Osteocyte (in vitro differentiated cells): ENCODE measurements at places on chromosomes 13 and 19. TPM values are rescaled to one million over a fixed set of nuclear protein-coding genes. Genes with fewer than 3 reads are reported as not detected.

The NCAN gene
- total RNA-seq: not detected in 2 replicates

The RASIP1 gene
- 0.43 and 0.57 TPM in 2 replicates for total RNA-seq

The MAU2 gene
- 75.7 and 82.3 TPM in 2 replicates for total RNA-seq

- H3K27me3 ChIP-seq: no peaks in the 10 kb centered on the region
- H3K36me3 ChIP-seq: no peaks in the 10 kb centered on the region
- DNase-seq: no peak
- no peaks in the 10 kb centered on the region for H3K4me1 ChIP-seq
- no peak overlapping the region for H3K4me3 ChIP-seq
- H3K27ac ChIP-seq: no peak overlapping the region
Observed at GRCh38 chr13:48808683-48809082, 155.0 kb downstream of the CYSLTR2 start.

- H3K27ac ChIP-seq: no peak overlapping the region
- no peak overlapping the region for H3K4me3 ChIP-seq
- no peaks in the 10 kb centered on the region for H3K4me1 ChIP-seq
- peaks cover 22% of the 10 kb centered on the region for H3K27me3 ChIP-seq
Observed at GRCh38 chr13:61944329-61944929, 528.8 kb upstream of the PCDH20 start.

GRCh38 chr13:95059306-95059705 is 241.9 kb downstream of the ABCC4 start:
- no peaks in the 10 kb centered on the region for H3K27me3 ChIP-seq
- H3K27ac ChIP-seq: no peak overlapping the region
- DNase-seq: no peak
- no peaks in the 10 kb centered on the region for H3K4me1 ChIP-seq
- no peaks in the 10 kb centered on the region for H3K36me3 ChIP-seq

DNA sequence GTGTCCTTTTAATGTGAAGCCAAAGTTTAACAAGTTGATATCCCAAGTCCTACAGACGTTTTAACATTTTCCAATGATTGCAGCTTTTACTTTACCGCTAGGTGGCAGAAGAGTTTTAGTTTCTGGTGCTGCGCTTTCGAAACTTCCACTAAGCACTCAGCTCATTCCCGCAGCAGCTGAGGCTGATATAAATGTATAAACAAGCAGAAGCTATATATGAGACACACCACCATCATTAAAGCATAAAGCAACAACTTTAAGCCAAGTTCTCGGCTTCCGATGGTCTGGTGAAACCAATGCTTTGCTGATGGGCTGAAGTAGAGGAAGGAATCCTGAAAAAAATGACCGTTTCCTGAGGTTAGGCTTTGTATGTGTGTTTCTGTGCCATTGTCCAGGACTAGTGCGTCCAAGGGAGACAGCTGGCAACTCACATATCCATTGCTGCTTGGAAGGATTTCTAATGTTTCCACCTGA is 753.9 kb downstream of the OLFM4 start:
- H3K27ac ChIP-seq: no peak overlapping the region
- H3K27me3 ChIP-seq: peaks cover 5% of the 10 kb centered on the region
- H3K4me3 ChIP-seq: peak overlapping the region; percentile 26
- no peak for DNase-seq
- no peaks in the 10 kb centered on the region for H3K36me3 ChIP-seq
- H3K4me1 ChIP-seq: peaks cover 2% of the 10 kb centered on the region

- H3K27me3 ChIP-seq: no peaks in the 10 kb centered on the region
- H3K4me3 ChIP-seq: no peak overlapping the region
- no peak for DNase-seq
Observed at GRCh38 chr13:34216256-34216655, 398.3 kb downstream of the RFC3 start.

DNA sequence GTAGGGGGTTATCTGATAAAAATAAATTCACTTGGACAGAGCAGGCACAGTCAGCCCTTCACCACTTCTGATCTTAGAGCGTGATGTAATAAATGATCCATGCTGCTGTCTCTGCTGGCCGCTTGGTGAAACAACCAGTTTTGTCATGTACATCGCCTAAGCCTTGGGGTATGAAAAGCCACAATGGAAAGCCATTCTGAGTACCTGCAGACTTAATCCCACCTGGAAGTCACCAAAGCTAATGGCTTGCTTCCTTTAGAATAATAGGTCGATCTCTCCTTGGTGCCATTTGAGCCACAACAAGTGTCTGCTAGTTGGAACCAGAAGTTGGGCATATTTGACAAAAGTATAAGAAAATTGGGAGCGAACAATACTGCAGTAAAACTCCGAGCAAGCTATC is 1649.7 kb upstream of the SPRY2 start:
- H3K4me1 ChIP-seq: no peaks in the 10 kb centered on the region
- DNase-seq: no peak
- no peak overlapping the region for H3K4me3 ChIP-seq
